ENCODE measurements at places on chromosomes 11 and 22.
A peak's percentile ranks its signal among the peaks of the same experiment; 100 is the strongest.

DNA sequence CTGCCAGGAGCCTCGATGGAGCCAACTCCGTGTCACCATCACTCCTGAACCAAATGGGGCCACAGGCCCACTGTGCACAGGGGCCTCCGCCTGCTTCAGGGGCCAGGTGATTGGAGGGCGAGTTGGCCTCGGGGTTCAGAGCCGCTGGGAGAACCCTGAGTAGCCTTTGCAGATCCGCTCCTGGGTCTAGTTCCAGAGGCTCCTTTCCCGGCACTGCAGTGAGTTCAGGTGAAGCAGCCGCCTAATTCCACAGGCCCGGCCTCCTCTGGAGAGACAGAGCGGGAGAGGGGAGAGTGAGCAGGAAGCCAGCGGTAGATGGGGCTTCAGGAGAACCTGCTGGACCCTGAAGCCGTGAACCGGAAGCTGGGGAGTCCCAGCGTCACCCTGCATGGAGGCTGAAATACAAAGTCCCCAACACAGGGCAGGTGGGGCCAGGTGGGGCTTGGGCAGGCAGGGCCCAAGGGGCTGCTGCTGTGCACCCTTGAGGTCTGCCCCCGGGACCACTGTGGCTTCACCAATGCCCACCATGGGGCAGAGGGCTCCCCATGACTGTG lies 22.5 kb downstream of the DRD4 start:
- DNase-seq: no peak

DNA sequence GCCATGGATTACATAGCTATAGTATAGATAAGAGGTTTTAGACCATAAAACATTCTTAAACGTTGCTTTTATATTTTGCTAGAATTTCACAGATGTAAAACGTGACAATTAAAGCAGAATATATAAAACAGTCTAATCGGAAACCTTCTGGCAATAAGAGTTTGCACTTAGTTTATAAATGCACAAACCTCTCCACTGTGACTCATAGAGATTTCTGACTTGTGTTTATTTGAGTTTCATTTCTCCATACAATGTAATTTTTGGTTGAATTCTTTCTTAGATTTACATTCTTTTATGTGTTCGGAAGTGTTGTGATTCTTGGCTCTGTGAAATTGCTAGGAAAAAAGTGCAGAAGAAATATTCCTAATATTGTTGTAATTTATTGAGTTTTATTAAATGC lies 288.7 kb upstream of the CTSC start:
- no peak for DNase-seq

GRCh38 chr22:45638197-45638596 lies 33.4 kb upstream of the ATXN10 start:
- no peak for DNase-seq

DNA sequence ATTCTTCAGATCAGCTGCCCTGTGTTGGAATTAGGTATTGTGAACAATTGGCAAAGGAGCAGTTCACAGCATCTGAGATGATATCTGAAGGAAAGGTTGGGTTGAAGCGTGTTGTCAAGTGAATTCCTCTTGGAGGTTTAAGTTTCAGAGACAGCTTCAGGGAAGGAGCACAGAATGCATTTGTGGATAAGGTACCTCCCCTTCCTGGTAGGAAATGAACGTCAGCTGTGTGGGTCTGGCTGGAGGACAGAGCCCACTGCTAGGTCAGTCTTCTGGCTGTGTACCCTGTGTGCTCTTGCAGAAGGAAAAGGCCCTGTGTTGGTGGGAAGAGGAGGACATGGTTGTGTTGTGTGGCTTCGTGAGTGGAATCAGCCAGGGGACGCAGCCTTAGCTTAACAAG lies 88.1 kb upstream of the GAL start:
- no peak for DNase-seq

DNA sequence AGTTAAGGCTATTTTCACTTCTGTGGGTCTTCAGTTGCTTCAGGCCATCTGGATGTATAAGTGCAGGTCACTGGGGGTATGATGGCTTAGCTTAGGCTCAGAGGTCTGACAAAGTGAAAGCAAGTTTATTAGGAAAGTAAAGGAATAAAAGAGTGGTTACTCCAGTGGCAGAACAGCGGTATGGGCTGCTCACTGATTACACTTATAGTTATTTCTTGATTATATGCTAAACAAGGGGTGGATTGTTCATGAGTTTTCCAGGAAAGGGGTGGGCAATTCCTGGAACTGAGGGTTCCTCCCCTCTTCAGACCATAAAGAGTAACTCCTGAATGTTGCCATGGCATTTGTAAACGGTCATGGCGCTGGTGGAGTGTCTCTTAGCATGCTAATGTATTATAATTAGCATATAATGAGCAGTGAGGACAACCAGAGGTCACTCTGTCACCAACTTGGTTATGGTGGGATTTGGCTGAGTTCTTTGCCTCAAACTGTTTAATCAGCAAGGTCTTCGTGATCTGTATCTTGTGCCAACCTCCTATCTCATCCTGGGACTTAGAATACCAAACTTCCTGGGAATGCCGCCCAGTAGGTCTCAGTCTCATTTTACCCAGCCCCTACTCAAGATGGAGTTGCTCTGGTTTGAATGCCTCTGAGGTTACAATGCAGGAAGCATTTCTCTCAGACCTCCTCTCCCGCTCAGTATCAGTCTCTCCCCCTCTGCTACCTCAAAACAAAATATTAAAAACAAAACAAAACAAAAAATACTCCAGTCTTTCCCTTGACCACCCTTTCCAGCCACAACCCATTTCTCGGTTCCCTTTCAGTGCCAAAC lies 106.6 kb upstream of the SLC22A12 start:
- no peak for DNase-seq

- peak; percentile 68 for DNase-seq
Measured at GRCh38 chr11:72244060-72244360, at the start of gene PHOX2A. TSS of gene PHOX2A (minus strand) at chr11:72244176. CDS start at chr11:72244004, 172 bp downstream.

GRCh38 chr22:31496735-31497146 lies 405 bp downstream of the SFI1 start:
- DNase-seq: no peak

DNA sequence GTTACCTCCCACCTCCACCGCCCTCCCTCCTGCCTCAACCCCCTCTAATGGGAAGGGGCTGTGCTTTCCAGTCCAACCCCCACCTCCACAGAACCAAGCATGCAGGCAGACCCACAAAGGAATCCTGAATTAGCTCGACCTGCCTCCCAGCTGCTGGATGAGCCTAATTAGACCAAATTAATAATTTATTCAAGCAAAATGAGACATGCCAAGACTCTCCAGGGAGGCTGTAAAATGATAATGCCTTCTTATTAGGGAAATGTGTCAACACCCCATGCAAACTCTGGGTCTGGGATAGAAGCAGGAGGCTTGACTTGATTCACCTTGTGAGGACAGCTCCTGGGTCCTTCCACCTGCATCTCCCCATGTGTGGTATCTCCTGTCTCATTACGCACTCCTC lies 59.4 kb upstream of the HMGXB4 start:
- peak; percentile 17 for DNase-seq

GRCh38 chr11:10380921-10381320 lies 74.1 kb upstream of the AMPD3 start:
- DNase-seq: no peak

DNA sequence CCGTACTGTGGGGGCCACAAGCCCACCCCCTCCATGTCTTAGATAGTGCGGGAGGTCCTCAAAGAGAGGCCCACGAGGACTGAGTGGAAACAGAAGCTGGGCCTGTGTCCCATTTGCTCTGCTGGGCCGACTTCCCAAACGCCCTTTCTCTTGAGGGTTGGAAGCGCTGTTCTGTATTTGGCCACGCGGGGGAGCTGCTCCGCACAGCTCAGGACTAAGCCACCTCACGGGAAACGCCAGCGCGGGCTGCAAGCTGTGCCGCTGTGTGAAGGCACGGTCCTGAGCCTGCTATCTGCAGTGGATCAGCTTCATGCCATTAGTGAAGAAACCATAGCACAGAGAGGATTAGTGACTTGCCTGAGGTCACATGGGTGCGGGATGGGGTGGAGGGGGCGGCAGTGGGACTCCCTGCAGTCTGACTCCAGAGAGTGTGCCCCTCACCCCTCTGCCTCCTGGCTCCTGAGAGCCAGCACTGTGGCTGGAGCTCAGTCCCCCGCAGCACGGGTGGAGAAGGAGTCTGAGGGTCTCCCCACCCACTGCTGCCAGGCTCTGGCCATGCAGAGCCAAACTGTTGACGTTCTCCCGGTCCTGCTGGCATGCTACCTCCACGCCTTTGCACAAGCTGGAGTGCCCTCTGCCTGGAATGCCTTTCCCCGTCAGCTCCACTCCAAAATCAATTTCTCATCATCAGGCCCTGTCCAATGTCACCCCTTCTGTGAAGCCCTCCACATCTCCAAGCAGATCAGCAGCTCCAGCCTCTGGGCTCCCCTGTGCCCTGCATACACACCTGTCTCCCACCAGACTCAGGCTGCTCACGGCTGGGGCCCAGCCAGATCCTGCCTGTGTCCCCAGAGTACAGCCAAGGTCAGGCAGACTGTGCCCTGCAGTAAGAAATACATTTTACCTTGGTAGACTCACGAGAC lies 51.5 kb upstream of the LRRC32 start:
- peak; percentile 86 for DNase-seq

DNA sequence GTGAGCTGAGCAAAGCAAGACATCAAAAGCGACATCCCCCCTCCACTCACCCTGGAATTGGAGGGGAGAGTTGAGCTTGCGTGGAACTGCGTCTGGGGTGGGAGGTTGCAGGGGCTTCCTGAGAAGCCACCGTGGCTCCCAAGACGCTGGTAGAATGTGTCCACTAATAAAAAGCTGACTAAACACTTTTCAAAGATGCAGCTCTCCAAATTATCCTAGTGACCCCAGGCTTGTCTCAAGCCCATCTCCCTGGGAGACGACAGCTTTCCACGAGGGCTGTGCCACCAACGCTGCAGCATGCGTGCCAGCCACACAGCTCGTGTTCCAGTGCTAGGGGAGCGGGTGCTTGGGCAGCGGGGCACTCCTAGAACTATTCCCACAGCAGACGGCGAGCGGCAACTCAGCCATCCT lies 6.3 kb upstream of the GAL start:
- DNase-seq: no peak

DNA sequence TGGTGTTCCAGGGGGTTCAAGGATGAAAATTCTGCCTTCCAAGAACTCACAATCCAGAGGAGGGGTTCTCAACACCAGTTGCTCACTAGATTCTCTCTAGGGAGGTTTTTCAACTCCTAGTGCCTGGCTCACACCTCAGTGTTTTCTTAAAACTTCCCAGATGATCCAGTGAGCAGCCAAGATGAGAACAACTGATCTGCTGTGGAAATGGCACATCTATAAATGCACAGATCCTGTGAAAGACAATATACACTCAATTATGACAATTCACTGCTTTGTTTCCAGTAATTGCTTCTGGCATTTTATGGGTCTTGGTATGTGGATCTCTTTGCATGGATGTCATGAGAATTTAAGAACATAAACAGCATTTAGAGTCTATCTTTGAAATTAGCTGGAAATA lies 45.2 kb upstream of the PRSS23 start:
- DNase-seq: no peak

GRCh38 chr11:134413043-134413825 lies 1.2 kb upstream of the B3GAT1 start:
- no peak for DNase-seq

GRCh38 chr11:68838572-68838964 lies 3.1 kb downstream of the CPT1A start:
- DNase-seq: no peak

DNA sequence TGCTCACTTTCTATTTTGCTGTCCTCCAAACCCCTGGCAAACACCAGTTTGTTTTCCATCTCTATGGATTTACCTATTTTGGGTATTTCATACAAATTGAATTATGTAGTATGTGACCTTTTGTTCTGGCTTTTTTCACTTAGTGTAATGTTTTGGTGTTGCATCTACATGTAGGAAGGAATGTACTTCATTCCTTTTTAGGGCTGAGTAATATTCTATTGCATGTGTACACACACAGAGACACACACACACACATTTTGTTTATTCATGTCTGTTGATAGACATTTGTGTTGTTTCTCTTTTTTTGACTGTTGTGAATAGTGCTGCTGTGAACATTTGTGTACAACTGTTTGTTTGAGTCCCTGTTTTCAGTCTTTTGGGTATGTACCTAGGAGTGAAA lies 90.4 kb downstream of the UVRAG start:
- DNase-seq: no peak

GRCh38 chr11:69957849-69958248 lies 120.3 kb upstream of the ANO1 start:
- DNase-seq: no peak

- DNase-seq: no peak
Measured at GRCh38 chr22:40651057-40651456, 14.5 kb upstream of the MRTFA start.

- DNase-seq: no peak
Measured at GRCh38 chr11:31301549-31302510, 67.7 kb downstream of the DCDC1 start.

DNA sequence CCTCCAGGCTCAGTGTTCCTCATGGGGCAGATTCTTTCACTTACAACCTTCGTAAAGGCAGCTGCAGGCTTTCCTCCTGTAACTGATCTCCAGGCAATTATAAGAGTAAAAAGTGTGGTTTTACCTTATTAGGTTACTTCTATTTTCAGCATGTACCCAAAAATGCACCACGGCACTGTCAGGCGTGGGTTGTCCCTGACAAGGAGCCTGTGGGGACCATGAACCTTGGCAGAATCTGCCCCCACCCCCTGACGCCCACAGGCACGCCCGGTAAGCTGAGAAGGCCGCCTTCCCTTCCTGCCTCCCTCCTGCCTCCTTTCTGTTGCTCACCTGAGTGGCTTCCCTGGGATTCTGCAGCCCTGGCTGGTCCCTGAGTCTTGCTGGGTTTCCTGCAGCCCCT lies 1383.3 kb downstream of the TBC1D22A start:
- DNase-seq: no peak

- no peak for DNase-seq
Measured at GRCh38 chr11:130749216-130749615, 167.1 kb downstream of the SNX19 start.

DNA sequence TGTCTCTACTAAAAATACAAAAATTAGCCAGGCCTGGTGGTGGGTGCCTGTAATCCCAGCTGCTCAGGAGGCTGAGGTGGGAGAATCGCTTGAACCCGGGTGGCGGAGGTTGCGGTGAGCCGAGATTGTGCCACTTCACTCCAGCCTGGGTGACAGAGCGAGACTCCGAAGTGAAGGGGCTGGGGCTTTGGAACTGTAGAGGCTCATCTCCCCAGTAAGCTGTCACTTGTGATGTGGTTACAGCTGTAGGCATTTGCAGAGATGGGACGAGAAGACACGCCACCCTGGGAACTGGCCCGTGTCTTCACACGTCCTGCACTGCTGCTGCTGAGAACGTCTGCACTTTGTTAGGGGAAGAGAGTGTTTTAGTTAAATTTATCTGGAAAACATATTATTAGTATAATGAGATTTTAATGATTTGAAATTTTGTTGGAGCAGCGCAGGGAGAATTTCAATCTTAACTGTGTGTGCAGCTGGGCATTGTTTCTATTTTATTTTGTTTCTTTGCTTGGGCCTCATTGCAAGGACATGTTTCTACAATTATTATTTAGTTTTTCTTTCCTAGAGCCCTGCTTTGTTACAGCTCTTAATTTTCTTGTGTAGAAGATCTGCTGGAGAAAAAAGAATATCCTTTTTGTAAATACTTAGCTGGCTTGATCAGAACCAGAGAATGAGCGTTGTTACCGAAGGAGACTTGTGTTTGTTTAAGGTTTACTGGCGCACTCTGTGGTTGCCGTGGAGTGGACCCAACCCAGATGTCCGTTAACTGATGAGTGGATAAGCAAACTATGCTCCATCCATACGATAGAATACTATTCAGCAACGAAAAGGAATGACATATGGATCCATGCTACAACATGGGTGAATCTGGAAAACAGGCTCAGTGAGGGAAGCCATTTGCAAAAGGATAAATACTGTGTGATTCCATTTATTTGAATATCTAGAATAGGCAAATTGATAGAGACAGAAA lies 18.4 kb downstream of the PARVB start:
- DNase-seq: no peak

All from ecto neural progenitor cell (in vitro differentiated cells).